Right lobe of liver (tissue), 6 donors: ENCODE measurements at places on chromosomes 2 and 18. TPM values are rescaled to one million over a fixed set of nuclear protein-coding genes. Genes with fewer than 3 reads are reported as not detected.

The COLEC11 gene
- total RNA-seq = 47.6 TPM

DNA sequence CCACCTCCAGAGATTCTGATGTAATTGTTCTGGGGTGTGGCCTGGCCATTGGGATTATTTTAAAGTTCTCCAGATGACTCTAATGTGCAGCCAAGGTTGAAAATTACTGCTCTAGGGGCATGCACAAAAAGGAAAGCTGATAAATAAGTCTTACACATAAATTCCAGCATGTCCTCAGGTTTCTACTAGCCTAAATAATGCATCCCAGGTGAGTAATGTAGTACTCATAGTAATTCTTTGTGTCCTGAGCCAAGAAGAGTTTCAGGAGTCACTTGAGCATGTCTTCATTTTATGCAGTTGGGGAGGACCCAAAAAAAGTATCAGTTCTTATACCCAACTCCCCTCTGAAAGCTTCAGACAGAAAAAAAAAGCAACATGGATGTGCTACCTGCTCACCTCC is 130.1 kb upstream of the SP5 start:
- no peak for DNase-seq
- no peak overlapping the region for H3K27ac ChIP-seq
- H3K27me3 ChIP-seq = no peaks in the 10 kb centered on the region
- no peaks in the 10 kb centered on the region for H3K36me3 ChIP-seq
- no peaks in the 10 kb centered on the region for H3K4me1 ChIP-seq
- H3K4me3 ChIP-seq = no peak overlapping the region

DNA sequence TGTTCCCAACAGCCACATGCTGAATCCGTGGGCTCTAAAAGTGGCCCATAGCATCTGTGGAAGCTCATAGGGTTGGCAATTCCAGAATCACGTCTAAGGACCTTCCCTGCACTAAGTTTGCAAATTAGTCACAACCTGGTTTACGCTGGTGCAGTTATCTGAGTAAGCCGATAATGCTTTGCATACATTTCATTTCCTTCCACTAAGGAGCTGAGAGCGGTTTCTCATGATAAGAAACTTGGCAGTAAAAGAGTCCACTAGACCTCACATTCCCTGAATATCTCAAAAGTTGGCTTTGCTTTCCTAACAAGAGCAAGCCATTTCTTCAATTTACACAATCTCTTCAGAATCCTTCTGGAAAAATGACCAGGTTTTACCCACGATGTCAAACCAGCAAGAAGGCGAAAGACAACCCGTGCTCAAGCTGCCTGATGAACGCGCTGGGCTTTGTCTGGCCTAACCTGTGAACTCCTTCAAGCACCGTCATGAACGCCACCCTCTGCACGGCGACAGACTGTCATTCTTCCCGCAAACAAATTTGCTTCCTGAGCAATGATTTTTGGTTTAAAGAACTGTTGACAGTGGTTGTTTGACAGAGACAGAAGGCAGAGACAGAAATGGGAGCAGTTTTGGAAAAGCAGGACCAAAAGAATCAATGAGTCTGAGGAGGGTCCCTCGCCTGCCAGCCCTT is 73.0 kb upstream of the COPS8 start:
- no peaks in the 10 kb centered on the region for H3K4me1 ChIP-seq
- no peak overlapping the region for H3K4me3 ChIP-seq
- no peaks in the 10 kb centered on the region for H3K27me3 ChIP-seq
- H3K27ac ChIP-seq = no peak overlapping the region
- DNase-seq = no peak
- no peaks in the 10 kb centered on the region for H3K36me3 ChIP-seq

The POTEE gene
- not detected for total RNA-seq

The DQX1 gene
- total RNA-seq = not detected

- no peaks in the 10 kb centered on the region for H3K4me1 ChIP-seq
- no peak overlapping the region for H3K27ac ChIP-seq
- DNase-seq = no peak
- no peaks in the 10 kb centered on the region for H3K27me3 ChIP-seq
- H3K4me3 ChIP-seq = no peak overlapping the region
Measured at GRCh38 chr18:63249771-63250170, 69.8 kb downstream of the BCL2 start.

The AGAP1 gene
- 8.1 TPM for total RNA-seq

The CCDC85A gene
- 0.14 TPM for total RNA-seq

DNA sequence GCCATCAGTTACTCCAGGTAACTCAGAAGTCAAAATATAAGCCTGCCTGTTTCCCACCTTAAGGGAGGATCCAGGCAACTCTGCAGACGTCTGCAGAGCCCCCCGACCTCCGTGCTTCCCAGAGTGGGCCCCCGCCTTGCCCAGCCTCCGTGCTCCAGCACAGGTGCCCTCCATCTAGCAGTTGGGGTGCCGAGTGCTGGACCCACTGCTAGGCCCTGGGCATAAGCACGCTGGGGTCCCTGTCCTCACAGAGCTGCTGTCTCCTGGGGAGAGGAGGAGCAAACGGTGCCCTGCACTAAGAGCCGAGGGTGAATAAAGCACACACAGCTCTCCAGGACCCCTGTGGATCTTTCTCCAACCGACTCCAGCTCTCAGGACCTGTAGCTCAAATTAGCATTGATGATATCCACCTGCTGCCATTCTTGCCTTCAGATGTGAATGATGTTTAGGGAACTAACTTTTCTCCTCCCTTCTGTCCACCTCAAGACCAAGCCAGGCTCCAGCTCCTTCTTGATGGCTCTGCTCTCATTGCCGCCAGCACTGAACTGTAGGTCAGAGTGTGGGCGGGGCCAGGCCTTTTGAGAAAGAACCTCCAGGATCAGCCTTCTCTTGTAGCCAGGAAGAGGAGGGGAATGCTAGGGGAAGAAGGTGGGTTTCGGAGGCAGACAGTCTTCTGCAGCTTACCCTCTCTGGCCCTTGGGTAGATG is 121.2 kb downstream of the SMAD7 start:
- H3K27me3 ChIP-seq = no peaks in the 10 kb centered on the region
- no peaks in the 10 kb centered on the region for H3K36me3 ChIP-seq
- H3K4me3 ChIP-seq = no peak overlapping the region
- H3K27ac ChIP-seq = no peak overlapping the region

DNA sequence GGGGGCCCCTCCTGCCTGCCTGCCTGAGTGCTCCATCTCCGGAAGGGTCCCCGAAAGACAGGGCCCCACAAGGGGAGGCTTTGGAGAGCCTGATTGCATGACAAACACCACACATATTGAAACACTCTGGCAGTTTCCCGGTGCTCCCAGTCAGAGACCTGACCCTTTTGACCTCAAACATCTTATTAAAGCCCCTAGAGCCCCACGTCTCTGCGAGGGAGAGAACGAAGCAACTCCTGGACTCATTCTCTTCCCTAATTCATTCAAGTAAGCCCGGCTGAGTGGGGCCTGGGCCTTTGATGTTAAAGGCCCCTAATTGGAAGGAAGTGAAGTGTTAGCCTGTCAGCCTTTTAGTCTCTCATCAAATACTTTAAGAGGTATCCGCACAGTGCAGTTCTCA is 335.6 kb downstream of the CYRIA start:
- H3K4me1 ChIP-seq = no peaks in the 10 kb centered on the region
- no peaks in the 10 kb centered on the region for H3K27me3 ChIP-seq
- no peak overlapping the region for H3K4me3 ChIP-seq
- no peak for DNase-seq
- no peak overlapping the region for H3K27ac ChIP-seq

DNA sequence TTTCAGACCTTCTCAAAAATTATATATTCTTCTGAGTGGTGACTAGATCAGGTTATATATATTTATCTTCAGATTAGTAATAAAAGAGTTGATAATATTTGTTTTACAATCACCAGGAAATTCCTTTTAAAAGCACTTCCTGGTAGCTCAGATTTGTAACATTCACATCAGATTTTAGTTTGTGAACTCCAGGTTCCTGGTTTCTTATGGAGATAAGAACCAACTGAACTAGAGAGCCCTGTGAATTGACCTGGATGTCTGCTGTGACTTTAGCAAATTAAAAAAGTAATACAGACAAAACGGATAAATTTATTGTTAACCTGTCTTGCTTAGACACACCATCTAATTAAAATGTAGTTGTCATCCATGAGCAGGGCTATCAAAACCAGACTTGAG is 868.7 kb downstream of the BCL11A start:
- DNase-seq = no peak
- H3K27me3 ChIP-seq = no peaks in the 10 kb centered on the region
- H3K4me3 ChIP-seq = no peak overlapping the region
- no peaks in the 10 kb centered on the region for H3K4me1 ChIP-seq

DNA sequence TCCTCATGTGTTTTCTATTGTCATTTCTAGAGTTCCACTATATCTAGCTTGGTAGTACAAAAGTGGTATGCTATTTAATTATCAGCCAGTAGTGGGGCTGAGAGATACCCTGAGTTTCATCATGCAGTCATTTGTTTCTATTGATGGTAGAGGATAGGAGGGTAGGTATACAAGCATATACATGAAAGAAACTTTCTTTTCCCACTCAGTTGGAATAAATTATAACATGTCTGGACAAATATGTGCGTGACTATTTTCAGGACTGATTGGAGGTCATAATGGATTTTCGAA is 633.2 kb downstream of the NRXN1 start:
- H3K27me3 ChIP-seq = no peaks in the 10 kb centered on the region
- no peak for DNase-seq
- H3K27ac ChIP-seq = no peak overlapping the region
- H3K36me3 ChIP-seq = no peaks in the 10 kb centered on the region
- H3K4me1 ChIP-seq = no peaks in the 10 kb centered on the region
- no peak overlapping the region for H3K4me3 ChIP-seq

The KHK gene
- 101 TPM for total RNA-seq

The CFAP221 gene
- 5.8 TPM for total RNA-seq

DNA sequence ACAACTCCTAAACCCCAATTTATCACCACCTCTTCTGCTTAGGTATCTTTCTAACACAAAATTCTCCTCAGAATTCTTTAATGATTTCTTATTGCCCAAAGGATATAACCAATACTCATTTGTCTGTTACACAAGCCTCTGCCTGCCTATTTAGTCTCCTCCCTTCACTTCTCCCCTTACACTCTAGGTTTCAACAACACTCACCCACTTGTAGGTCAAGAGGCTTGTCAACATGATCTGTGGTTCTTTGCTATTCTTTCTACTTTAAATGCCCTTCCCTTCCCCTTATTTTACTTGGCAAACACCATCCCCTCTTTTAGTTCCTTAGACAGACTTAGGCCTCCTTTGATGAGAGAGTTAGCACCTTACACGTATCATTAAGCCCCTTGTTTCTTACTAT is 69.0 kb upstream of the C2orf15 start:
- no peaks in the 10 kb centered on the region for H3K36me3 ChIP-seq
- no peaks in the 10 kb centered on the region for H3K4me1 ChIP-seq
- H3K27ac ChIP-seq = no peak overlapping the region

DNA sequence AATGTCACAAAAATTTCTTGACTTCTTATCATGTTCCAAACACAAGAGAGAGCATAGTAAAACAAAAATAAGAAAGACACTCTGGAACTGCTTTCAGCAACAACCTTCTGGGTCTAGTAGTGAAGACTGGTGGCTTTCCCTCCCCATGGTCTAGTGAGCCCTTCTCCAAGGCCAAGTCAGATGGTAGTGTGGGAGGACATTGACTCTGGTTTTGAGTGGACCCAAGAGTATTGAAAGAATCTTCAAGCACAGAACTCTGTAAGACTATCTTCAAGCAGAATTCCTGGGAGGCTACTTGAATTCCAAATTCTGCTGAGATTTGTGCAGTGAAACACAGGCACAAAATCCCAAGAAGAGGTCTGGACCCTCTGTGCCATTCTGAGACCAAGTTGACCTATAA is 21.1 kb downstream of the ANTXR1 start:
- no peaks in the 10 kb centered on the region for H3K27me3 ChIP-seq
- DNase-seq = no peak
- no peak overlapping the region for H3K4me3 ChIP-seq
- no peak overlapping the region for H3K27ac ChIP-seq

The SERPINB4 gene
- total RNA-seq = not detected

GRCh38 chr2:104847586-104848160 is 6.2 kb upstream of the POU3F3 start:
- peaks cover 56% of the 10 kb centered on the region for H3K27me3 ChIP-seq
- DNase-seq = no peak
- no peak overlapping the region for H3K4me3 ChIP-seq
- no peak overlapping the region for H3K27ac ChIP-seq
- H3K4me1 ChIP-seq = no peaks in the 10 kb centered on the region
- H3K36me3 ChIP-seq = no peaks in the 10 kb centered on the region

The ACVR1 gene
- total RNA-seq = 12.4 TPM

DNA sequence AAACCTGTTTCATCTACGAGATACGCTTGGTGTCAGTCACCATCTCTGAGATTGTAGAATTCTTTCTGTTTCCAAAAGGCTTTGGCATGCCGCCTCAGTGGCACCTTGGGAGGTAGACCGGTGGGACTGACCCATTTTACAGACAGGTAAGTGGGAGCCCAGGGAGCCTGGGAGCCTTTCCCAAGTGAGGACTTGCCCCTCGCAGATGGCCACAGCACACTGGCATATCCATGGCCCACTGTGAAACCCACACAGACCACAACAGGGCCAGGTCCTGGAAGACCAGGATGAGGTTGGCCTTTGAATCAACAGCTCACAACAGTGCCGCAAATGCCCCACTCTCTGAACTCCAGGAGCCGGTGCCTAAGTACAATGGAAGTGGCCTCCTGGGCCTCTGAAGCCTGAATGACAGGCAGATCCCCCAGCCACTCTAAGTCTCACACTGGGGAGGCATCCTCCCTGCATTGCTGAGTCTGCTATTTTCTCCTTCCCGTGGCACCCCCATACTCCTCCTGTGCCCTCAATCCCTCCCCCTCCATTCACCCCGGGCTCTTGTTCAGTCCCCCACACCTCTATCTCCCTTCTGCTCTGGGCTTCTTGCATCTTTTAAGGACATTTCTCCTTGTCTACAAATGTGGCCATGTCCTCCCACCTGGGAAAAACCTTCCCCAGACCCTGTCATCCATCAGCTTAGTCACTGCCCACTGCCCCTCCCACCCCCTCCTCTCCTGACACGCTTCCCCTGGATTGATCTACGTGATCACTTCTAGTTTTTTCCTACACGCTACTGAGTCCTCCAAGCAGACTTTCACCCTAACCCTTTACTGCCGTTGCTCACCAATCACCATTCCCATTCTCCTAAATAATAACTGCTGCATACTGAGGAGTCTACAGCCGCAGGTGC is 26.2 kb downstream of the CENPA start:
- H3K27me3 ChIP-seq = no peaks in the 10 kb centered on the region
- H3K4me1 ChIP-seq = no peaks in the 10 kb centered on the region
- no peak for DNase-seq
- no peak overlapping the region for H3K27ac ChIP-seq

DNA sequence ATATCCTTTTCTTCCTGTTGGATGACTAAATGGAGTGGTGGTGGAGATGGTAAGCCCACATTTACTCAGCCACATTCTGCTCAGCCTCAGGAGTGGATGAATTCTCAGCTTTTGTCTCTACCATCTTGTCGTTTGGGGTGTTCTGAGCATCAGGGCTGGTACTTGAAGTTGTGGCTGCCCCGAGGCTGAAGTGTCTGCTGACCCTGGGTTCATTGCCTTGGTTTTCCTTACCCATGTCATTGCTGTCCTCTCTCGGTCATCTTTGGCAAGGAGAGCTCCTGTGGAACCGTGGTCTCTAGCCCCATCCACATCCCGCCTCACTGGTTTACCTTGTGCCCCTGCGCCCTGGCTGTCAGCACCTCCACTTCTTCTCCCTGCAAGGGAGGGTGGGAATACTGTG is 71.9 kb downstream of the GPR39 start:
- H3K4me1 ChIP-seq = no peaks in the 10 kb centered on the region
- no peaks in the 10 kb centered on the region for H3K27me3 ChIP-seq
- DNase-seq = no peak
- H3K27ac ChIP-seq = no peak overlapping the region

The TFPI gene
- 223 TPM for total RNA-seq
